H9 (cell line): ENCODE measurements at places on chromosomes 2 and 18. TPM values are rescaled to one million over a fixed set of nuclear protein-coding genes. Genes with fewer than 3 reads are reported as not detected.

DNA sequence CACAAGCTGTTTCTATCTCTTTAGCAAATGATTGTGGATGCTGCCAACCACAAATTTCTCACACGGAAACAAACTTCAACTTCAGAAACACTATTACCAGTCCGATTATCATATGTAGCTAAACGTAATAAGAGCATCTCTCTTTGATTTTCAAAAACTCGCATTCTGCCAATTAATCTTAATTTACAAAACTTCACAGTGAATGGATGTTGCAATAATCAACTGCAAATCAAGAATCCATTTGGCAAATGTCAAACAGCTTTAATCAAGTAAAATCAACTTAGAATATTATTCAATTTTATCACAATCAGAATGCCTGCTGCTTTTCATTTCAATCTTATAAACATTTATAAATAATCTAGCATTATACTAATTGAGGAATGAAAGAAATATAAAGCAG is 54.2 kb downstream of the DTNB start:
- DNase-seq, result no peak
- no peak overlapping the region for H3K4me3 ChIP-seq
- no peaks in the 10 kb centered on the region for H3K27me3 ChIP-seq
- H3K27ac ChIP-seq, result no peak overlapping the region
- no peaks in the 10 kb centered on the region; the same call in 1 of the 2 replicates for H3K4me1 ChIP-seq

DNA sequence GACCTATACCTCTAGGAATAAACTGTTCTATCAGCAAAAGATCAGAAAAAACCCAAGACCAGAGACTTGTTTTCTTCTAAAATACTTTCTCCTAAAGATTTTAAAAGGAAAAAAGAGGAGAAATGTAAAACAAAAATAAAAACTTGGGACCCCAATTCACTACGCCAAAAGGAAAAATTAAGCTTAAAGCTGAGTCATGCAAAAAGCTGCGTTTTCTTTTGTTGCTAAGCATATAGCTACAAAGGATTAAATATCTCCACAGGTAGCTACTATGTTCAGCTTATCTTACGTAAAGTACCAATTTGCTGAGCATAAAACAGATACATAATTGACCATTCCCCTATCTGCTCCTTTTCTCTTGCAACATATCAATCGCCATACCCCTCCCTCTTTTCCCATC is 950.0 kb upstream of the NXPH2 start:
- DNase-seq, result no peak
- H3K4me1 ChIP-seq, result no peaks in the 10 kb centered on the region; the same call in 1 of the 2 replicates
- no peaks in the 10 kb centered on the region for H3K27me3 ChIP-seq
- no peak overlapping the region for H3K4me3 ChIP-seq
- no peak overlapping the region for H3K27ac ChIP-seq
- H3K36me3 ChIP-seq, result peaks cover 4% of the 10 kb centered on the region; the same call in 1 of the 2 replicates

DNA sequence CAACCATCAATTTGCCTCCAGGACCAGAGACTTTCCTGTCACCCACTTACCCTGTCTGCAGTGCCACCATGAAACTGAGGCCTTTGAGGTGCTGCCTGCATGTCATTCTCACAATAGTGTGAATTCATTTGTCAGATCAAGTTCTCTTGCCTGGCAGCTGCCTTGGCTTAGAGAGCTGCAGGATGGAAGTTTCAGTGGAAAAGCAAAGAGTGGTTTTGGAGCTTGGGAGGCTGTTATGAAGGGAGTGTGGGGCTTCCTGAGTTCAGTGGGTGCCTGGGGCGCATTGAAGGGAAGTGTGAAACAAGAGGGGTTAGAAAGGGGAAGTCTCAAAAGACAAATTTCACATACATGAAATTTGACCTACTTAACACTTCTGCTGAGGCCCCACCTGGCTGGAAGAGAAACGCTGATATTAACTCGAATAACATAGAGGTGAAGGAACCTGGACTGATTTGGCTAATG is 7.9 kb upstream of the LBH start:
- no peaks in the 10 kb centered on the region for H3K27me3 ChIP-seq
- H3K4me3 ChIP-seq, result no peak overlapping the region
- no peaks in the 10 kb centered on the region for H3K4me1 ChIP-seq
- no peak for DNase-seq
- no peaks in the 10 kb centered on the region for H3K36me3 ChIP-seq
- H3K27ac ChIP-seq, result no peak overlapping the region

The ARPC2 gene
- total RNA-seq, result 197 and 204 TPM in 2 replicates

DNA sequence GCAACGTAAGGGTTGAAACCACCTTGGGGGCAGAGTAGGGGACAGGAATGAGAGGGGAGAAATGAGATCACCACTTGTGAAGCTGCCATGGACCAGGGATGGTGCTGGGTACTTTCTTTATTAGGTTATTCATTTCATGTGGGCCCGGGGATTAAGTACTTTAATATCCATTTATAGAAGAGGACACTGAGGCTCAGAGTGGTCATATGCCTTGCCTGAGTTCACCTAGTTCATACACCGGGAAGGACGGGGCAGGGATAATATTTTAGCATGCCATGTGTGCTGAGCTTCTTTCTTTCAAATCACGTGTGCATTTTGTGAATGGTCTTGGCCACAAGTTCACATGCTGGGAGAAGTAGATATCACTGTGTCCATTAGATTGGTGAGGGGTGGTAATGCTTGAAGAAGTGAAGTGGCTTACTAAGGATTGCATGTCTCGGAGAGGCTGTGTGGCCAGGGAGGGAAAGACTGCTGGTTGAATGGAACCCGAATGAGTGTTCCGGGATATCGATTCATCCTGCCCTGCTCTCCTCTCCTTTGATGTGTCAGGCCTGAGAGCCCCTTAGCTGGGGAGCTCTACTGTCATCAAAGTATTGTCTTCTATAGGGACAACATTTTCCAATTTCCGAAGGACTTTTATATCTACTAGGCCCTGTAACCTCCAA is 187.1 kb downstream of the MYCN start:
- H3K27ac ChIP-seq, result no peak overlapping the region
- no peaks in the 10 kb centered on the region for H3K4me1 ChIP-seq
- no peak for DNase-seq
- H3K4me3 ChIP-seq, result no peak overlapping the region
- H3K36me3 ChIP-seq, result no peaks in the 10 kb centered on the region

GRCh38 chr2:238562446-238562845 is 135.7 kb downstream of the ASB1 start:
- H3K4me1 ChIP-seq, result no peaks in the 10 kb centered on the region
- no peak overlapping the region for H3K27ac ChIP-seq
- H3K36me3 ChIP-seq, result no peaks in the 10 kb centered on the region
- H3K27me3 ChIP-seq, result no peaks in the 10 kb centered on the region
- H3K4me3 ChIP-seq, result no peak overlapping the region

GRCh38 chr2:85769236-85769982 is 15.6 kb downstream of the ATOH8 start:
- peaks cover 21% of the 10 kb centered on the region; the same call in 1 of the 2 replicates for H3K4me1 ChIP-seq
- peak overlapping the region; percentile 61; the same call in 1 of the 3 replicates for H3K4me3 ChIP-seq
- H3K27me3 ChIP-seq, result peaks cover 4% of the 10 kb centered on the region; the same call in 1 of the 2 replicates
- no peak overlapping the region for H3K27ac ChIP-seq

- H3K4me1 ChIP-seq, result no peaks in the 10 kb centered on the region; the same call in 1 of the 2 replicates
- no peak overlapping the region for H3K27ac ChIP-seq
- H3K27me3 ChIP-seq, result no peaks in the 10 kb centered on the region
- no peak for DNase-seq
These were observed 28.6 kb upstream of the COPS8 start for GRCh38 chr2:237057107-237057506.

The MYOM1 gene
- 0.17 and 0.20 TPM in 2 replicates for total RNA-seq

- H3K27me3 ChIP-seq, result no peaks in the 10 kb centered on the region
- no peak overlapping the region for H3K27ac ChIP-seq
- H3K4me1 ChIP-seq, result no peaks in the 10 kb centered on the region; the same call in 1 of the 2 replicates
- peaks cover 51% of the 10 kb centered on the region for H3K36me3 ChIP-seq
- H3K4me3 ChIP-seq, result no peak overlapping the region
- no peak for DNase-seq
These were observed 24.5 kb downstream of the PIAS2 start for GRCh38 chr18:46892842-46893241.

The TPO gene
- total RNA-seq, result not detected in 2 replicates

The RAD51AP2 gene
- 0.07 TPM in 1 of 2 replicates, not detected in the other for total RNA-seq

GRCh38 chr2:149765636-149766035 is 178.1 kb upstream of the MMADHC start:
- no peak overlapping the region for H3K27ac ChIP-seq
- H3K27me3 ChIP-seq, result no peaks in the 10 kb centered on the region
- no peaks in the 10 kb centered on the region for H3K36me3 ChIP-seq
- H3K4me1 ChIP-seq, result no peaks in the 10 kb centered on the region

- no peaks in the 10 kb centered on the region for H3K36me3 ChIP-seq
- H3K4me3 ChIP-seq, result no peak overlapping the region
- H3K27me3 ChIP-seq, result no peaks in the 10 kb centered on the region
- no peak for DNase-seq
These were observed 228.1 kb upstream of the TRIB2 start for GRCh38 chr2:12488352-12489318.

The FAM161A gene
- 13.3 and 15.8 TPM in 2 replicates for total RNA-seq

DNA sequence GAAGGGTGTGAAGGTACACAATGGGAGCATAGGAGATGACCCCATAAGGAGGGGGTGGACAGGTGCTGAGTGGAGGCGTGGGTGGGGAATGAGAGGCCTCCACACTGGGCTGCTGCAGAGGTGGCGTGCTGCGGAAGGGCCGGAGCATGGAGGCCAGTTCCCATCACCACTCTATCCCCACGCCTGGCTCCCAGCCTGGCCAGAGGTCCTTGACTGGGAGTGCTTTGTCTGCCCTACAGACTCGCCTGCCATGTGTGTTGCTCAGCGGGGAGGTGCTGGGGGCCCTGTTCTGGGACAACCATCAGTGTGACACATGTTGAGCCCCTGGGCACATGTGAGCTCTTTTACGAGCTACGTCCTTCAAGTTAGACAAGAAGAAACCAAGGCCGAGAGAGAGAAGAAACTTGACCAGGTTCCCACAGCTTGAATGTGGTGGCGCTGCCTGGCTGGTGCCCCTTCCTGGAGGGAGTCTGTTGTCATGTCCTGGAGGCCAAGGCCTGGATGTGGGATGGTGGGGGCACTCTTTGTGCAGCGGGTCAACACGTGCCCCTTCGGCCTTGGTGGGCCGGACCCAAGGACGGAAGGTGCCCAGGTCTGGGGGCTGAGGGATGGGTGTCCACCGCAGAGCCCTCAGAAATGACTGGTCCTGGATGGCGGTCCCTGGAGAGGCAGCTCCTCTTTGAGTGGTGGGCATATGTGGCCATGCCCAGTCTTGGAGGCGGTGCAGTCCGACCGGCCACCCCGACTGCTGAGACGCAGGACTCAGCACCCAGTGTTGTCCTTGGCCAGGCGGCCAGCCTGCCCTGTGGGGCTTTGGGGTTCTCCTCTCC is 1.2 kb upstream of the INPP5D start:
- no peaks in the 10 kb centered on the region for H3K4me1 ChIP-seq
- H3K27ac ChIP-seq, result no peak overlapping the region
- H3K27me3 ChIP-seq, result no peaks in the 10 kb centered on the region

DNA sequence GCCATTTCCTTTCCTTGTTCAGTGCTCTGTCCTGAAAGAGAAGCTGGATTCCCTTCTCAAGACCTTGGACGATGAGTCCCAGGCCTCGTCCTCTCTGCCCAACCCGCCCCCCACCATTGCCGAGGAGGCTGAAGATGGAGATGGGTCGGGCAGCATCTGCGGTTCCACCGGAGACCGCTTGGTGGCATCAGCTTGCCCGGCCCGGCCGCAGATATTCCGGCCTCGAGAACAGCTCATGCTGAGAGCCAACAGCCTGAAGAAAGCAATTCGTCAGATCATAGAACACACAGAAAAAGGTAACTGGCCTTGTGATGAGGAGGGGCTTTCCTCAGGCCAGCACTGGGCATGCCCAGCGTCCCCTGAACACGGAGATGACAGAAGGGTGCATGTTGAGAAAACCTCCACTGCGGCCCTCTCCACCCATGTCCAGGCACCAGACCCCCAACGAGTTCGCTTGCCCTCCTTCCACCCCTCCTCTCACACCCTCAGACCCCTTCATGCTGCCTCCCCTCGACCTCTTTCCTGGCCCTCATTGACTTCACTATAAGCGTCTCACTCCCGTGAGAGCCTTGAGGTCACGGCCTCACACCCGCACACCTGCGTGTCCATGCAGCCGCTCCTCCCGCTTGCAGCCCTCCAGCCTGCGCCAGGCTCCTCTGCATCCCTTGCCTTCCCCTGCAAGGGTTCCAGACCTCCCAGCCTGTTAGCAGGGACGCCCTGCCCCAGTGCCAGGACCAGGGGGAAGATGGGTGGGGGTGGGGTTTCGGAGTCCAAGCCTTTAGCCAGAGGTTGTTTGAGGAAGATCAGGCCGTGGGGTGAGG is 95.0 kb downstream of the DGKD start:
- H3K27ac ChIP-seq, result no peak overlapping the region
- H3K27me3 ChIP-seq, result no peaks in the 10 kb centered on the region
- H3K36me3 ChIP-seq, result peaks cover 26% of the 10 kb centered on the region
- H3K4me1 ChIP-seq, result 0 out of 2 replicates have a peak, but pooled peaks cover 2% of the 10 kb centered on the region
- DNase-seq, result peak; percentile 84

DNA sequence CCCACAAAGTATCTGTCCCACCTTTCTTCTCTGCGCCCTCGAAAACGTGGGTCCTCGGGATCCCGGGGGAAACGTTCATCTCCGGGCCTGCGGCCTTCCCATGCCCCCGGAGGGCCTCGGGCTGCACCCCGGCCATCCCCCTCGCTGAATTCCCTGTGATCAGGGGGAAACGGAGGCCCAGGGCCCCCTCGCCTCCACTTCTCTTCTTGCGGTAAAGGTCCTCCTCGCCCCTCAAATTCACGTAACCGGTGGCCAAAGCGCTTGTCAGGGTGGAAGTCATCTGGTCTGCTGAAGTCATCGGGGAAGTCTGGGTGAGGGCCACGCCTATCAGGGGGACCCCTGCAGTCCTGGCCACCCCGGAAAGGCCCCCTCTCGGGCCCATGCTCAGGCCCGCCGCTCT is 12.3 kb downstream of the SFT2D3 start:
- peaks cover 40% of the 10 kb centered on the region for H3K36me3 ChIP-seq
- H3K27ac ChIP-seq, result no peak overlapping the region
- no peak overlapping the region for H3K4me3 ChIP-seq
- no peaks in the 10 kb centered on the region for H3K27me3 ChIP-seq
- DNase-seq, result no peak
- H3K4me1 ChIP-seq, result no peaks in the 10 kb centered on the region

The TXNDC2 gene
- total RNA-seq, result 0.28 TPM in 1 of 2 replicates, not detected in the other

- no peak overlapping the region for H3K27ac ChIP-seq
- H3K4me3 ChIP-seq, result no peak overlapping the region
- no peak for DNase-seq
- H3K27me3 ChIP-seq, result no peaks in the 10 kb centered on the region
- H3K4me1 ChIP-seq, result no peaks in the 10 kb centered on the region
These were observed 38.0 kb downstream of the TSHZ1 start for GRCh38 chr18:75248426-75249174.

The MSTN gene
- not detected in 2 replicates for total RNA-seq

DNA sequence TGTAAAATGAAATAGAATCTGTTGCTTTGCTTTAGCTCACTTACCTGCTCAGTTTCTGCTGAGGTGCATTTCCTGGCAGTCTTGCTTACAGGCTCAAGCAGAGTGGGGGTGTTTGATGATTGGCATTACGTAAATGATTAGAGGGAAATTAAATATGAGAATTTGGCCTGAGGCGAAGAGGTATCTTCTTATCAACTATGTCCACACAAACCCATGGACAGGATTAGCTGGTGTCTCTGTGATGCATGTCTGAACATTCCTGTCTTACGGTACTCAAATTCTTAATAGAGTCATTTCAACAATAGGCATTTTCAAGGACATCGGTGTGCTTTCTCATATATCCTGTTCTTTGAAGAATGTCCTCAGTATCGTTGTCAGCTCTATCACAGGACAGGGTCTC is 102.1 kb downstream of the PRPF40A start:
- no peak for DNase-seq
- H3K27me3 ChIP-seq, result no peaks in the 10 kb centered on the region
- peaks cover 55% of the 10 kb centered on the region for H3K36me3 ChIP-seq

GRCh38 chr2:46716927-46717326 is 198.7 kb downstream of the MCFD2 start:
- peaks cover 15% of the 10 kb centered on the region for H3K36me3 ChIP-seq
- no peaks in the 10 kb centered on the region for H3K27me3 ChIP-seq
- no peak for DNase-seq
- H3K4me3 ChIP-seq, result no peak overlapping the region
- peaks cover 9% of the 10 kb centered on the region; the same call in 1 of the 2 replicates for H3K4me1 ChIP-seq

The AGXT gene
- not detected in 2 replicates for total RNA-seq
